NCI-H524 (cell line): ENCODE measurements at places on chromosomes 5 and 9.

DNA sequence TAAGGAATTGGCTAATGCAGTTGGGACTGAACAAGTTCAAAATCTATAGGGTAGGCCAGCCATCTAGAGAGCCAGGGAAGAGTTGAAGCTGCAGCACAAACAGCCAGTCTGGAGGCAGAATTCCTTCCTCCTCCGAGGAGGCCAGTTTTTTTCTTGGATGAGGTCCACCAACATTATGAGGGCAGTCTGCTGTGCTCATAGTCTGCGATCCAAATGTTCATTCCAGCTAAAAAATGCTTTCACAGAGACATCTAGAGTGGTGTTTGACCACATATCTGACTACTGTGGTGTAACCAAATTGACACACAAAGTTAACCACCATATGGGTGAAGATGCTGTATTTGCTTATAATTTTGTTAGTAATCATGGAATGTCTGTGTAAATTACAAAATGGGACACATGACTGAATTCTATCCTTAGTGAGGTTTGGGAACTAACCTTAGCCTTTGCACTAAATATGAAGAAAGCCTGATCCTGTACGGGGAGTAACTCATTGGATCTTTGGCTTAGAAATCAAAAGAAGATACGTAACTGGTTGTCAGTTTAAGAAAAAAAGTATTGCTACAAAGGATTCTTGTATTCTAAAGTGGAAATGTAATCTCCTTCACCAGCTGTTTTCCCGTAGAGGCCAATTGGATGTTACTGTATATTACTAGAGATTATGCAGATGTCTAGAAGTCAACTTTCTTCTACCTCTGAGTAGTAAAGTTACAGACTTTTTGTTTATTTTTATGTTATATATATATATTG lies 70.6 kb downstream of the SPIN1 start:
- no peak for DNase-seq

GRCh38 chr5:161544350-161544765 lies 2.2 kb downstream of the GABRB2 start:
- peak; percentile 64 for DNase-seq

DNA sequence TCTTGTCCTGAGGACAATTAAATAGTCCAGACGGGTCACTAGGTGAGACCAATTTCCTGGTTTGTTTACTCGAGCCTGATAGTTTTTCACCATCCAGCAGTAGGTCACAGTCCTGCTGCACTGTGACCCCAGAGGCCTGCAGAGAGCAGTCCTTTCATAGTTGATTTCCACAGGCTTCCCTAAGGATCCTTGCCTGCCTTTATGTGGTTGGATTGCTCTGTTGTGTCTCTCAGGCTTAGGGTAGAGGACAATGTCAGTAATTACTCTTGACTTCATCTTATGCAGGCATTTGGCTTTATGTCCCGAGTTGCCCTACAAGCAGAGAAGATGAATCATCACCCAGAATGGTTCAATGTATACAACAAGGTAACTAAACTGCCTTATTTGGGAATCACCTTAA lies 9.0 kb upstream of the CATSPER3 start:
- no peak for DNase-seq

DNA sequence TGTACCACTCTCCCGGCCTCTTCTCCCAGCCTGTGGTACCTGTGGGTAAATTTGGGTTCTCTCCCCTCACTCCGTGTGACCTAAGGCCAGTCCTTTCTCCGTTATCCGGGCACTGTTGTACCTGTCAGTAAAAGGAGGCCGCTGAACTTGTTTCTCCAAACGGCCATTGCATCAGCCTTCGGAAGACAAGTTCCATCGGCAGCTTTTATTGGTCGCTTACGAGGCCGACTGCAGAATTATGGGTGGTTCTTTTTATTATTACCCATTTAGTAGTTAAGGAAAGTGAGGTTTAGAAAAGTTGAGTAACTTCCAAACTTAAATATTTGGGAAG lies 558 bp downstream of the GRPEL2 start:
- DNase-seq: no peak

GRCh38 chr5:112396430-112396829 lies 22.6 kb downstream of the EPB41L4A start:
- no peak for DNase-seq

- DNase-seq: no peak
These were observed 2011.0 kb upstream of the NUDT12 start for GRCh38 chr5:105573575-105573974.
